Activated CD8-positive, alpha-beta memory T cell treated with anti-CD3 and anti-CD28 coated beads for 36 hours (primary cell): ENCODE measurements at places on chromosomes 5 and 9. TPM values are rescaled to one million over a fixed set of nuclear protein-coding genes. Genes with fewer than 3 reads are reported as not detected.

The C9 gene
- total RNA-seq = not detected

The ORM2 gene
- not detected for total RNA-seq

The OSMR gene
- not detected for total RNA-seq

The PDZD2 gene
- 0.63 TPM for total RNA-seq

The PCDHGB6 gene
- 0.06 TPM for total RNA-seq
